ENCODE measurements at places on chromosomes 13 and 19.

DNA sequence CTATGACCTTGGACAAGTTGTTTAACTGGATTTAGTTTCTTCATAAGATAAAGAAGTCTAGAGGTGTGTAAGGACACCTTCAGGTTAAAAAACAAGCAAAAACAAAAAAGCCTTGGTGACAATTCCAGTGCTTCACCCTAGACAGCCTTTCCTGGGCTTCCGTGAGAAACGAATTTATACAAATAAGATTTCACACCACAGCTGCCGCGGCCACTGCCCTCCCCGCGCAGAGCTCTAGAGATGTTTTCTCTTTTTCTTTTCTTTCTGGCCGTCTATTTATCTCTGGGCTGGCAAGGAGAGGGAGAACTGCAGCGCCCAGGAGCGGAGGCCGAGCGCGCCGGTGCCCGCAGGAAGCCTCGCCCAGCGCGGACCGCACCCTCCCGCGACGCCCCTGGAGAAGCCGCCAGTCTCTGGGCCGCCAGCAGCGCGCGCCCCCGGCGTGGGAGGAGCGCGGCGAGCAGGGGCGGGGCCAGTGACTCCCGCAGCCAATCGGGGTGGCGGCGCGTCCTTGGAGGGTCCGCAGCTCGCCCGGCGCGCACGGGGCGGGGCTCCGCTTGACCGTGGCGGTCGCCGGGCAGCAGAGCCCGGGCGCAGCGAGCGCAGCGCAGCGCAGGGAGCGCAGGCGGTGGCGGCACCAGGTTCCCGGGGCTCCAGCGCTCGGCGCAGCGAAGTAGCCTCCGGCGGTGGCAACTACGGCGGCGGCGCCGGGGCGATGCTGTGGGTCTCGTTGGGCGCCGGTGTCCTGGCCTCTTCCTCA is 107.0 kb downstream of the RXFP2 start:
- DNase-seq, result peak; percentile 87

- no peak for DNase-seq
Measured at GRCh38 chr19:32289566-32290210, 55.7 kb upstream of the ZNF507 start.

- peak; percentile 90 for DNase-seq
Measured at GRCh38 chr19:1248139-1248785, at the start of gene MIDN. Gene MIDN, plus strand, starts transcription at chr19:1248583. Its CDS starts 1,714 bp downstream, at chr19:1250297.

GRCh38 chr19:9967326-9967725 is 31.0 kb upstream of the OLFM2 start:
- no peak for DNase-seq

GRCh38 chr13:29743201-29743786 is 107.1 kb downstream of the UBL3 start:
- peak; percentile 43 for DNase-seq

- DNase-seq, result no peak
Measured at GRCh38 chr19:29831041-29831548, 19.3 kb downstream of the CCNE1 start.

GRCh38 chr19:7083076-7083956 is 13.8 kb downstream of the ZNF557 start:
- DNase-seq, result peak; percentile 39

- DNase-seq, result no peak
Measured at GRCh38 chr13:45705918-45706317, 3.8 kb downstream of the CBY2 start.

- DNase-seq, result peak; percentile 83
Measured at GRCh38 chr13:44884076-44884729, 105.1 kb downstream of the NUFIP1 start.

DNA sequence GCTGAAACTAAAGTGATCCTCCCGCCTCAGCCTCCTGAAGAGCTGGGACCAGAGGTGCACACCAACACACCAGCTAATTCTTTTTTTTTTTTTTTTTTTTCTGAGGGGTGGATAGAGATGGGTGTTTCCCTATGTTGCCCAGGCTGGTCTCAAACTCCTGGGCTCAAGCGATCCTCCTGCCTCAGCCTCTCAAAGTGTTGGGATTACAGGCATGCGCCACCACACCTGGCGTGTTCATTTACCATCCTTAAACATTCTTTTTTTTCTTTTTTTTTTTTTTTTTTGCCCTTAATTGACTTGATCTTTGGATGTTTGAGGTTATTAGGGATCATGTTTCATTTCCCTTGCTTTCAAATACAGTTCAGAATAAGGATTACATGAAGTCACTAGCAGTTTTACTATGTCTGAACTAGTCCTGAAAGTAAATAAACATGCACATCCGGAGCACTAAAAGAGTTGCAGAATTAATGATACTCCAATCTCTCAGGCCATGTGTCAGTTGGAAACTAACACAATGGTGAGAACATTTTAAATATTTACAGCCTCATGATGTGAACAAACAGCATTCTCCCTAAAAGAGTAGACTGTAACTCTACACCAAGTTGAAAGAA is 10.2 kb downstream of the UTP14C start:
- no peak for DNase-seq

GRCh38 chr13:69619651-69620050 is 488.0 kb upstream of the ATXN8OS start:
- no peak for DNase-seq

- no peak for DNase-seq
Measured at GRCh38 chr19:39355253-39355652, 13.0 kb downstream of the SAMD4B start.

GRCh38 chr19:38709119-38709518 is 35.2 kb downstream of the CAPN12 start:
- no peak for DNase-seq

DNA sequence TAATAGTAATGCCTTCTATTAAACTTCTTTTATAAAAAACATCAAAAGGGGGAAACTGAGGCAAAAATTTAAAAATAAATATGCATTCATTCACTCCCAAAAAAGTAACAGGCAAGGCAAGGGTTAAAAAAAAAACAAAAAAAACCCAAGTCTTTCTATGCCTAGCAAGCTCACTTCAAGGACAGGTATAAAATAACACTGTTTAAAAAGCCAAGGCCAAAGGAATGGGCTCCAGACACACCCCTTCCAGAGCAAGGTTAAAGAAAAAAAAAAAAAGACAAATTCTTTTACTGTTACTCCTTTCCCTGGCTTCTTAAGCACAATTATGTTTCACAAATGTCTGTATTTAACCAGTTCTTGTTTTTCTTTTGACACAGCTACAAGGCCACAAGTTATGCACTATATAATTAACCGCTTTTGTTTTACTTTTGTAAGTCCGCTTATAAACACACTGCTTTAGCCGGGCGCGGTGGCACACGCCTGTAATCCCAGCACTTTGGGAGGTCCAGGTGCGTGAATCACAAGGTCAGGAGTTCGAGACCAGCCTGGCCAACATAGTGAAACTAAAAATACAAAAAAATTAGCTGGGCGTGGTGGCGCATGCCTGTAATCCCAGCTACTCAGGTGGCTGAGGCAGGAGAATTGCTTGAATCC is 3.6 kb downstream of the SIGLEC11 start:
- no peak for DNase-seq

GRCh38 chr13:50474088-50474662 is 369.3 kb downstream of the DLEU7 start:
- DNase-seq, result no peak

DNA sequence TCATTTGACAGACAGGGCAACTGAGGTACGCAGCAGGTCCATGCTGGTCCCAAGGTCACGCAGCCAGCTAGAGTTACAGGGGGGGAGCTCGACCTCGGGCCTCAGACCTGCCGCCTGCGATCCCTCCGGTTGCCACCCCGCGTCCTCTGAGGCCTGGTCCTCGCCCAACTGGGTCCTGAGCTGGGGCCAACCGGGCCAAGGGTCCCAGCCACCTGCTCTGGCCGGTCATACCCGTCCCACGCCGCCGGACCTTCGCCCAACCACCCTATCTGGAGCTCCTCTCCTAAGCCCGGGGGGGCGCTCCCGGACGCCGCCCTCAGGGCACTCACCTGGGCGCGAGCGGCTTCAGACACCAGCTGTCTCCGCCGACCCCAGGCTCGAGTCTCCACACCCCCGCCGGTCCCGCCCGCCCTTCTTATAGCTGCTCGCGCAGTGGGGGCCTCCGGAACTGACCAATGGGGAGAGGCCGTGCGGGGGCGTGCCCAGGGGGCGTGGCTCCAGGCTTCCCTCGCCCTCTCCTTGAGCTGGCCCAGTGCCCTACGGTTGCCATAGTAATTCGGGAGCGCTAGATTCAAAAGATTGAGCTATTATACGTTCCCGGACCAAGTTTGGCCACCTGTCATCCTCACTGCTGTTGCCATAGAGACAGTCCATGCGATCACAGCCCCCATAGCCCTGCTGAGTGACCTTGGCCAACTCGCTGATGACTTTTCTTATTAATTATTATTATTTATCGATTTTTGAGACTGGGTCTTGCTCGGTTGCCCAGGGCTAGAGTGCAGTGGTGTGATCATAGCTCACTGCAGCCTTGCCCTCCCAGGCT is at the start of gene PLIN5:
Gene PLIN5 (minus strand): TSS at position 389 of the 823 bp plus-strand sequence. CDS start 1,150 bp downstream, outside the sequence.
- peak; percentile 46 for DNase-seq

DNA sequence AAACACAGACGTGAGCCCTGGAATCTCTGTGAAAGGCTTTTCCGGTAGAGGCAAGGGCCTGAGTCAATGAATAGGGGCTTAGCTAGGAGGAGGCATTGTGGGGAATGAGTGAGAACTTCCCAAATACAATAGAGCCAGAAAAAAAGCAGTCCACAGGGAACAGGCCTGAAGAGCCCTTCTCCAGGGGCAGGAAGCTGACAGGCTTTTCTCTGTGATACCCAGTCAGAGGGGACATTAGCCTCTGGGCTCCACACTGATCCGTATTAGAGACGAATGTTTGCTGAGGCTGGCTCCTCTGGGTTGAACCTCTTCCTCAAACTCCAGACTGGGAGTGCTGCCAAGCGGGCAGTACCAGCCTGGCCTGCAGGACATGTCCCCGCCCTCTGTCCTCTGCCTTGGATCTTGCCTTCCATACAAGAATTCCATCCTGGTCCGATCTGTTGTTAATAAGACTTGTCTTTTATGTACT is 2.3 kb downstream of the DHRS12 start:
- no peak for DNase-seq

GRCh38 chr13:106052200-106052767 is 483.2 kb downstream of the EFNB2 start:
- peak; percentile 39 for DNase-seq

GRCh38 chr13:83077499-83077898 is 804.8 kb downstream of the SLITRK1 start:
- no peak for DNase-seq

GRCh38 chr19:47047272-47047762 is 1.1 kb downstream of the TMEM160 start:
- no peak for DNase-seq

DNA sequence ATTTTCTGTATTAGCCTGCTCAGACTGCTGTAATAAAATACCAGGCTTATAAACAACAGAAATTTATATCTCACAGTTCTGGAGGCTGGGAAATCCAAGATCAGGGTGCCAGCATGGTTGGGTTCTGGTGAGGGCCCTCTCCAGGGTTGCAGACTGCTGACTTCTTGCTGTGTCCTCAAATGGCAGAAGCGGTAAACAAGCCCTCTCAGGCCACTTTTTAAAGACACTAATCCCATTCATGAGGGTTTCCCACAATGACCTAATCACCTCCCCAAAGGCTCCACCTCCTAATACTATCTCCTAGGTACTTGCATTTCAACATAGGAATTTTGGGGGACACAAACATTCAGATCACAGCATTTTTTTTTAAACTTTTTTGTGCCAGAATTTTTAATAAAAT is 159.3 kb downstream of the PDS5B start:
- DNase-seq, result no peak

DNA sequence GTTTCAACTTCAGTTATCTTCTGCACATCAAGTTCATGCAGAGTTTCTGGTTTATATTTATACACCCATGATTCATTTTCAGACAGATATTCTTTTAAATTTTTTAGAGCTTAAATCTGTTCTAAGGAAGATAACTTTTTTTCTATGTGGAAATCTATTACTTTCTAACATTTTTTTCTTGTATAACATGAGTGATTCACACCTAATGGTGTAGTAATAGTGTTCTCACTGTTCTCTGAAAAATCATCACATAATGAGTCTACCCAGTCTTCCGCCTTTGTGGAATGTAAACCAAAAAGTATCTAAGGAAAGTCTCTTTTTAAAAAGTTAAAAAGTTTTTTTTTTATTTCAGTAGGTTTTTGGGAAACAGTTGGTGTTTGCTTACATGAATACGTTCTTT is 70.8 kb downstream of the FNDC3A start:
- peak; percentile 47 for DNase-seq

- DNase-seq, result no peak
Measured at GRCh38 chr19:28820289-28820688, 392.7 kb downstream of the UQCRFS1 start.

DNA sequence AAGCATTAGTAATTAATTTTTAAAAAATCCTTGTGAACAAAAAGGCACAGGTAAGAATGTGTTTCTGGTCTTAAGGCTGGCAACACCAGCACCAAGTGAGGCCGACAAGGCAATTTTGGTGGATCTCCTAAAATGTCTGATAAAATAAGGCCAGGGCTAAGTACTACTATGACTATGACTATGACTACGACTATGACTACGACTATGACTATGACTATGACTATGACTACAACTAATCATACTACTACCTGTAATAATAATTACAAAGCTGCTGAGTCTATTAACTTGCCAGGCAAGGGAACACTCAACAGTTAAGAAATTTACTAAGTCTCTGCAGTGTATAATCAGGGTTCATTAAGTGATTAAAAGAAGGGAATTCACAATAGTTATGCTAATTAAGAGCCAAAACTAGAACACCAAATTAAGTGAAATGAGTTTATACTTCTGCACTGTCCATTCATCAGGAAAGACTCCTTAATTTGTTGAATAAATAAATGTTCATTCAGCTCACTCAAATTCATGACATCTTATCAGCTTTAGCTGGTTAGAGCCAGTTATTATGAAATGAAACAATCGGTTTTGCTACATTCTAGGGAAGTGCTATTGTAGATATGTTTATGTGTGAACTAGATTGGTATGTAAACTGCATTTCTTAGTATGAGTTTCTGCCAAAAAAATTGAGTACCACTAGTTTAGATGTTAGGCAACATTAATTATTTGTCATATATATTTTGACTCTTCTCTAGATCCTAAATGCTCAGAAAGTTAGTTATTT is 1626.2 kb upstream of the PCDH20 start:
- peak; percentile 24 for DNase-seq

- peak; percentile 78 for DNase-seq
Measured at GRCh38 chr19:4130744-4131438, 7.0 kb upstream of the MAP2K2 start.

- DNase-seq, result no peak
Measured at GRCh38 chr13:29448174-29448573, 147.3 kb downstream of the SLC7A1 start.

GRCh38 chr13:59360916-59361315 is 802.8 kb downstream of the DIAPH3 start:
- DNase-seq, result no peak

- peak; percentile 39 for DNase-seq
Measured at GRCh38 chr13:73138638-73139491, 80.1 kb downstream of the KLF5 start.

DNA sequence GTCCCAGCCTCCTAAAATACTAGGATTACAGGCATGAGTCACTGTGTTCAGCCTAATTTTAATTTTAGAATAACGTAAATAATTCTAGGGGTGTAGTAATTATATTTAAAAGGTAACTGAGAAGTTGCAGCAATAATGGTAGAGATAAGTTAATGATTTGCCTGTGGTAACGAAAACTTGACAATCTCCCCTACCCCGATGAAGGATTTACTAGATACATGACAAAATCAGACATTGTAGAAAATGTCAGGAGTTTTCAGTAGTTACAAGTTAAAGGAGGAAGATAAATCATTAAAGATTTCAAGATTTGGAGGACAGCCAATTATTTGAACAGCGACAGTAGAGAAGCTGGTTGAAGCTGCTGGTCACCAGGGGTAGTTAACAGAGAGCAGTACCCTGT is 652.2 kb upstream of the PCDH20 start:
- no peak for DNase-seq

All from fibroblast of skin of right biceps (primary cell).